ENCODE measurements at places on chromosomes 12 and 14.

- no peak for DNase-seq
These were observed 47.6 kb upstream of the FERMT2 start for GRCh38 chr14:52998376-52999015.

DNA sequence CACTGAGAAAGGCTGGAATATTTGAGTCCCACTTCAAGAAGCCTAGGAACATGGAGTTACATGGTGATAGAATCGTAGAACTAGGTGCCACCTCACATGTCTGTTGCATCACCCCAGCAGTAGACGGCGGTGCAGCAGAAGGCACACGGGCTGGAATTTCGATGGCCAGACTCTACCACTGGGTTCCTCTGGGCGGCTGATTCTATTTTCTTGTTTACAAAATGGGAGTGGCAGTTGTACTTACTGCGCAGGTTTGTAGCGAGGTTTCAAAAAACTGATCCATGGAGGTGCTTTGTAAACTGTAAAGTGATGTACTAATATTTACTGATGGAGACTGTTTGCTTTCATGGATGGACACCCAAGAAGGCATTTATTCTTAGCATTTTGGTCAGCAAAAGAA, 45.7 kb downstream of the WDR20 start:
- DNase-seq = no peak

GRCh38 chr12:18990856-18991255, 138.7 kb upstream of the PLEKHA5 start:
- no peak for DNase-seq

- DNase-seq = no peak
These were observed 40.4 kb downstream of the SLC8A3 start for GRCh38 chr14:70148351-70148750.

DNA sequence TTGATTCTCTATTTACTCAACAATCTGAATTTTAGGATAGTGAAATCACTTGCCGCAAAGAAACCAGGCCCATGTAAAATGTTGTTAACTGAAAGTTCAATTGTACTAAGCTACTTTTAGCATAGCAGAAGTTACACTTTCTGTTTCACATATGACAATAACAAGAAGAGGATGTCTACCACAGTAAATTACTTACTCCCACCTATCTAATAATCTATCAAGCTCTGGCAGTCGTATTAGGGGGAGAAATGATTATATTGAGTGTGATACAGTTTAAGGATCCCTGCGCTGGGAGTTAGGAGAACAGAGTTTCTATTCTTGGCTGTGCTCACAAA, 66.5 kb upstream of the CAND1 start:
- DNase-seq = no peak

DNA sequence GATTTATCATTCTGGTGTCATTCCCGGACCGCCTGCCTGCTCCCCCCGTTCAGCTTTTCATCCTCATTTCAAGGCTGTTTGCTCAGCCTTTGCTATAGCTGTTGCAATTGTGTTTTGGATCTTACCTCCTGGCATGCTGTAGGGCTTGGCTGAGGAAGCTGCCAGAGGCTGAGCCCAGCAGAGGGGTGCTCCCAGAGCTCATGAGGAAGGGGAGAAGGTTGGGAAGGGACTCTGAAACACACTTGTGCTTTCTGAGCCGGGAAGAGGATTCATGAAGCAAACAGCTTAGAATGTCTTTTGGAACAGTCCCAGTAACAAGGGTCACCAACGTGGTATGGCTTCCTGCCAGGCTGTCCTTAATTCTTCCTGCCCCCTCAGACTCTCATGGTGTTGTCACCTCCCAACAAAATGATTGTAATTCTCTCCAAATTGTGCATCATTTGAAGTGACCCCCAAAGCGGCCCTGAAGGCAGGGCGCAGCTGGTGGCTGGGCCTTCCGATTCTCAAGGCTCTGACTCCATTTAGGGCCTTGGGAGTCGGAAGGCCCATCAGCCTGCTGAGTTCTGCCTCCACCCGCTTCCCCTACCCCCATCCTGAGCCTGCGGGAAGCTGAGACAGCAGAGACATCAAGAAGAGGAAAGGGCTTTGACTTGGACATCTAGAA, 111.9 kb upstream of the ARHGAP5 start:
- DNase-seq = no peak

DNA sequence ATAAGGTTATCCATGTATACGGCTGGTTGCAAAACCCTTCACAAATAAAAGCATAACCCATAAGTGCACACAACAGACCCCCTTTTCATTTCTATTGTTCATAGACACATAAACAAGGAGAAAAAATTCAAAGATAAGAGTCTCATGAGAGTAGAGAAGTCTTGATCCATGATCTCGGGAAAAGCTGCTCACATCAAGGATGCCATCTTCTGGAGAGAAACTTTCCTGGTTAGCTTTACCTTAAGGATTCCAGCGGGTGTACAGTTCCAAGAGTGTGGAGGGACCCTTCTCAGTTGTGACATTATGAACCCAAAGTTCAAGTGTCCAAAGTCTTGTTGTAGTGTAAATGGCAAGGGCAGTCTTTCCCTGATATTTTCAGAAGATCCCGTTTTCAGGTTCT, 144.5 kb downstream of the LLPH start:
- DNase-seq = no peak

DNA sequence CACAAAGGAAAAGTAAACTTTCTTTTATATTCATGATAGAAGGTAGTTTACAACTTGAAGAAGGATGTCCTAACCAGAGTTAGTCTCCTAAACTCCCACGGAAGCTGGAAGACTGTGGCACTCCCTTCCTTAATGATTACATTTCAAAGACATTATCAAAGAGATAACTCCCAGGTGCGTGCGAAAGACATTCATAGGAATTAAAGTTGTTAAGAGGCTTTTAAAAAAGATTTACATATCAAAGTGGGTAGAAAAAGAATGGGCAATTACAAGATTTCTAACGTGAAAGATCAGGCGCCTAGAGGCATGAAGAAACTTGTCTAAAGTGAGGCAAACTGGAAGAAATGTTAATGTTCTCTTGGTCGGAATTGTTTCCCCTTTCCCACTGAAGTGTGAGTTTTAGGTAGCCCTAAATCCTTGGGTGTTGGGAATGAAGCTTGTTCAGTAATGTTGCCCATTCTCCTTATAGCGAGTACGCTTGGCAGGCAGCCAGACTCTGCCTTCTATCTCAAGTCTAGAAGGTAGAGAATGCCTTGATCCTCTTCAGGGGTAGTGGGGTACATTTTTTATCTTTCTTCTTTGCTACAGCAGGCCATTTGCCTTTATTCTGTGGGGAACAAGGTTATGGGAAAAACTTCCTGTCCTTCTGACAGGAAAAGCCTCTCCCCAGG, 642.0 kb downstream of the SLC6A15 start:
- DNase-seq = no peak

GRCh38 chr14:49303946-49304516, 282.1 kb downstream of the RPS29 start:
- no peak for DNase-seq

- no peak for DNase-seq
These were observed 167.0 kb downstream of the PPM1H start for GRCh38 chr12:62767946-62768345.

DNA sequence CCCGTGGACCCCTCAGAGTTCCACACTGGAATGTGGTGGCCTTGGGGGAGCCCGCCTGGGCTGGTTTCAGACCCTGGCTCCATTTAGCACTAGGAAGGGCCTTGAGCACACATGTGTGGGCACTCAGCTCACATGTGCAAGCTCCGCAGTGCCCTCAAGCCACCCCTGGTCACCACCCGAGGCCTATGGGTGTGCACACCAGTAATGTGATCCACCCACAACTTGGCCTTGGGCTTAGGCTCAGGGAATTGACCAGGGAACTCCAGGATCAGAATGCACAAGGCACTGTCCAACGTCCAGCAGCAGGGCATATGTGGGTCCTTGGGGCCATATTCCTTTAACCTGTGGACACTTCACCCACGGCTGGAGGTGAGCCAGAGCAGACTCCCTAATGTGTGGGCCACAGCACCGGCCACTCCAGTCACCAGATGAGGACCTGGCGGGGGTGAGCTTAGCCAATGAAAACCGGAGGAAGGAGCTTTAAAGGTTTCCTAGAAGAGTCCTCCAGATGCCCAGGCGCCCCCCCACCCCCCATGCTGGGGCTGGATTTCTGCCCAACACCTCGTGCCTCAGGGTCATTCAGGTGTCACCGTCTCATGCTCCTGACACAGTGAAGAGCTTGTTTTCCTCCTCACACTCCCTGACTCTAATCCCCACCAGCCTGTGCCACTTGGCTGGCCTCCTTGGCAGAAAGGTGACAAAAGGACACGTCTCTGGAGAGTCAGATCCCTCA, 209.2 kb downstream of the ZFP36L1 start:
- no peak for DNase-seq

GRCh38 chr14:71321574-71322315, 414.5 kb downstream of the PCNX1 start:
- no peak for DNase-seq

GRCh38 chr12:29113101-29113500, 36.0 kb upstream of the FAR2 start:
- DNase-seq = no peak

DNA sequence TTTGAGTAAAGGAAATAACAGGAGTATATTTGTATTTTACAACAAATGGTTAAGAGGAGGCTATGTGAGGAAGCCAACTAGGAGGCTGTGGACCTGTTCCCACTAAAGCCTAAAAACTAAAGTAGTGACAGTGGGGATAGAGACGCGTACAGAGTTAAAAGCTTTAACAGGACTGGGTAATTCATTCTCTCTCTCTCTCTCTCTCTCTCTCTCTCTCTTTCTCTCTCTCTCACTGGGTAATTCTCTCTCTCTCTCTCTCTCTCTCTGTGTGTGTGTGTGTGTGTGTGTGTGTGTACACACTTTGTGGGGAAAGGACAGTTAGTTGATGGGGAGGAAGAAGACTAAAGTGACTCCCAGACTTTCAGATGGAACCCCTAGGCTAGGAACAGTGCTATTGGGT, 16.3 kb downstream of the ERC1 start:
- DNase-seq = no peak

DNA sequence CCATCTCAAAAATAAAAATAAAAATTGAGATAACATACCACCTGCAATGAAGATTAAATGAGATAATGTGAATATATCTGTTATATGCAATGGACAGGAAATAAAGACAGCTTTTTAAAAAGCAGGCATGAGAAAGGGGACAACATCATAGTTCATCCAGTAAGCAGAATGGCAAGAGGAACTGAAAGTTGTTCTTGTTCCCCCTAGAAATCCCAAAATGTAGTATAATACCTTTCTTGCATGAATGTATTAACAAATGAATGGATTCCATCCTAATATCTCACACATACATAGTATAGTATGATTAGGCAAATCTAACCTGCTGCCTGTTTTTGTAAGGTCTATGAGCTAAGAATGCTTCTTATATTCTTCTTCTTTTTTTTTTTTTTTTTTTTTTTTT, 31.4 kb downstream of the FGD6 start:
- DNase-seq = no peak

DNA sequence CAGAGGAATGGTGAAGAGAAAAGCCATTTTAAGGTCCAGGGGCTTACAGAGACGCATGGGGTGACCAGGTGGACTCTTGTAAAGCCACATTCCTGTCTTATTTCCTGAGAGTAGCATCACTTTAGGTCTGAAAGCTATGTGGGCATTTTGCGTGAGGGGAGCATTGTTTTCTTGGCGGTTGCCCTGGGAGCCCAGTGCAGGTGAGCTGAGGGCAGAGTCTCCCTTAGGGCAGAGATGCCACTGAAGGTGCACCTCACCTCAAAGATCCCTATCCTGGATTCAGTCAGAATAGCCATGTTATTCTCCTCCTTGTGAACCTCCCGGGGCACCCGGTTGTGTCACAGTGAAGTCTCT, 12.4 kb downstream of the GLRX5 start:
- no peak for DNase-seq

DNA sequence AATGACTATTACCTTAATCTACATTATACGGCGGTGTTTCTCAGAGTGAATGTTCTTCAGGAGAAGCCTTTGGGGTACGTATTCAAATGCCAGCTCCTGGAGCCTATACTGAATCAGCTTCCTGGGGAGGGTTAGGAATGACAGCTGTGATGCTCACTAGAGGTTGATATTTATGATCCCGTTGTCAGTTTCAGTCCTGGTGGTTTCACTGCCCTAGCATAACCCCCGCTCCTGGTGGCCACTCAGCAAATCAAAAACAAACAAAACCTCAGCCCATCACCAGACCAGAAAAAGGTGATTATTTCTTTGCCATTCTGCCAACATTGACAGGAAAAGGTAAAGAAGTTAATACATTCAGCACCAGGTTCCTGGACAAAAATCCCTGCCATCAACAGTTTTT, 136.5 kb upstream of the CRY1 start:
- no peak for DNase-seq

GRCh38 chr12:116066381-116067230, 210.9 kb downstream of the MED13L start:
- DNase-seq = no peak

- no peak for DNase-seq
These were observed 1815.8 kb upstream of the FLRT2 start for GRCh38 chr14:83714151-83714550.

DNA sequence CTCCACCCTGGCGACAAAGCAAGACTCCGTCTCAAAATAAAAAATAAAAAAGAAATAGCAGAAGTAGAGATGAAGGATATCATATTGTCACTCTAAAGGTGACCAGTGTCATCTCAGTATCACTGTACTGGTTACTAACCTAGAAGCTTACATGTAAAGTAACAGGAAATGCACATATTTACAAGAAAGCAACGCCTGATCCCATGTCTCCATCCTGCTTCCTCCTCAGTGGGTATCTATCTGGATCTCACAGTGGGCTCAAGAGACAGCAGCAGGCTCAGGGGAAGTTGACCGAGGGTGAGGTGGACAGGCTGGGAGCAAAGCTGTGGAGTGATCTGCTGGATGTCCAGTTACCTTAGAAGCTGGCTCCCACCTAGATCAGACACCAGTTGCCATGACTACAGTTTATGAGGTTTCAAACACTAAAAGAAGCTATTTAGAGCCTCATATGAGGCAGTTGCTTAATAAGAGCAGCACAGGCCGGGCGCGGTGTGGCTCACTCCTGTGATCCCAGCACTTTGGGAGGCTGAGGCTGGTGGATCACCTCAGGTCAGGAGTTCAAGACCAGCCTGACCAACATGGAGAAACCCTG, 10.5 kb downstream of the MTRFR start:
- DNase-seq = no peak

DNA sequence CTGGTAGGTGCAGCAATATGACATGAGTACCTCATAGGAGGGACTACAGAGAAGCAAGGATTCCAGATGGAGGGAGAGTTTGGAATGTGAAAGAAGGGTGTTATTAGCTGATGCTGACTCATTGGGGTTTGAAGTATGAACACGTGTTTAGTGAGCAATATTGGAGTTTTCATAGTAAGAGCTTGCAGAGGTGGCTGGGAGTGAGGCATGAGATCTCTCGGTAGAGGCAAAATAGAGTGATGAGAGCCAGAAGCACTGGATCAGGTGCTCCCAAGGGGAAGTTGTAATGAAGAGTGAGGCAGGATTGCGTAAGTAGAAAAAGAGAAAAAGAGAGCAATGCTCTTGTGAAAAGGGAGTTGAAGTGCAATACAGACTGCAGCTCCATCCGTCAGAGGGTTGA, 42.1 kb downstream of the MGST1 start:
- DNase-seq = no peak

DNA sequence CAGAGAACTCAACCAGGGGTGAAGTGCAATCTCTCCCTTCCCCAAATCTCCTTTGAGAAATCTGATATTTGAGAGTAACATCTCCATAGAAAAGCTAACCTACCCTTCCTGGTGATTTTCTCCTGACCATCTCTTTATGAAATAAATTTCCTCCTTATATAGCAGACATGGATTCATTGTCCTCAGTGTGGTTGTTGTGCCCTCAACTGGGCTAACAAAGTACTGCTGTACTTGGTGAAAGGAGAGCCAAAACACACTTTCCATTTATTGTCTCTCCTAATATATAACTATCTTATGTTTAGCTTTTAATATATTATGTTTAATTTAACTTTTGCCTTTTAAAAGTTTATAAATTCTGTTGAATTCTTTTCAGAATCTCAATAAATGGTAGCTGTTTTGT, 65.1 kb upstream of the SLCO1B1 start:
- no peak for DNase-seq
